ENCODE measurements at places on chromosomes 6 and 20.

DNA sequence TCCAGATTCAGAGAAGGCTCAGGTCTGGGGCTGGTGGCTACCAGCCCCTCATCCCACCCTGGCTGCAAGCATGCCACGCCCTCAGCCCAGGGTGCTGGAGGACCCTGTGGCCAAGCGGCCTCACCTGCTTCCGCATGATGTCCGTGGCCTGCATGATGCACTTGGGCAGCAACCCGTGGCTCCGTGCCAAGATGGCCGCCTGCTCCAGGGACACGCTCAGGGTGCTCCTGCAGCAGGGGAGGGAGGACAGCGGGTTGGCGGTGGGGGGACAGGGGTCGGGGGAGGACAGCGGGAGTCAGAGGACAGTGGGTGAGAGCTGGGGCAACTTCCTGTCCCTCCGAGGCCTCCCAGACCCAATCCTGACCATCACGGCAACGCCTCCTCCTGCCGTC is 200.1 kb downstream of the PREX1 start:
- DNase-seq, result no peak

GRCh38 chr6:2222275-2222842 is 23.0 kb downstream of the GMDS start:
- DNase-seq, result no peak

GRCh38 chr6:170124150-170124549 is 166.7 kb downstream of the DLL1 start:
- no peak for DNase-seq

DNA sequence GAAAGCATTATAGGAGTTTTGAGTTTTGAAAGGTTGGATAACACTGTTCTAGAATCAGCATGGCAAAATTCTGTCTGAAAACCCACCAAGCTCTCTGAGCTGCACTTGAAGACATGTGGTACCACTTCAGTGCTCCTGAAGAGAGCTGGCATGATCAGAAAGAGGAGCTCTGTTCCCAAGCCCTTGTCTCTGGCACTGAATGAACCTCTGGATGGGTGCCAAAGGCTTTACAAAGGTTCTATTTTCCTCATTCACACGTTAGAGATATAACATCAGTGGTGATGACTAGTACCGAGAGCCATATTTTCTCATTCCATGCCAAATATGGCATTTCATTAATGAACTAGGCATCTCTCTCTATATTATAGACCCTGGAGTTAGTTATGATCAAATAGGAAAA is 301.8 kb upstream of the ID4 start:
- no peak for DNase-seq

DNA sequence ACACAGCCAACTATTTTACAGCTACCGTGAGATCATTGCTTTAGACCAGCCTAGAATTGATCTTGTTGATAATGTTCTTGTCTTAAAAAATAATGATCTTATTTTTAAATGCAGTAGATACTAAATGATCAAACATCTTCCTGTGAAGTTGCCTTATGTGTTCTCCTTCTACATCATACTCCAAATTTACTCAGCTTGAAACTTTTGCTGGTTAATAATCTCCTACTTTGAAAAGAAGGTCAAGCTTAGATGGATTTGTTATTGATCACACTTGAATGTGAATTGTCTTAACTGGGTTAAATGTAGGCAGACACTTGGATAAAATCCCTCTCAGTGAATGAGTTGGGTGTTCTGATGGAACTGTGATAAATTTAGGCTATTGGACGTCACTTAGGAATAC is 91.9 kb downstream of the HAO1 start:
- no peak for DNase-seq

GRCh38 chr6:34190504-34191122 is 44.7 kb upstream of the GRM4 start:
- no peak for DNase-seq

DNA sequence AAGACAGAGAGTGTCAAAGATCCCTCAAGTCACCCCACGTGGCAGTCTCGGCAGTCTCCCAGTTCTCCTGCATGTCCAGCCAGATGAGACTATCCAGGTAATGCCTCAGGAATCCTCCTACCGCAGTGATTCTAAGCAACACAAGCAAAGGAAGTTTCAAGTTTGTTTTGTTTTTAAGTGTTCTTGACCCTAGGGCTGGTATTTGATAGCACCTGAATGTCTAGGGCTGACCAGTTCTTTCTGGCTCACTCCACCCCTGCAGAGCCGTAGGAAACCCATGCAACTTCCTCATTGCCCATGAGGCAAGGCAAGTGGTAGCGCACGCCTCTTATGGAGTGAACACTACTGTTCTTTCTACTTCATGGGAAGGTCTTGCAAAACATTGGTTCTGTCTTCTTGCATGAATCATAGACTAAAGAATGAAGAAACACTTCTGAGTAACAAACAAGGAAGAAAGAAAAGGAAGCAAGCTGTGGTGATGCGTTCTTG is 24.8 kb upstream of the FOXQ1 start:
- DNase-seq, result no peak

- DNase-seq, result no peak
Observed at GRCh38 chr20:37943501-37944455, 40.9 kb downstream of the VSTM2L start.

GRCh38 chr20:40536808-40537207 is 152.2 kb downstream of the MAFB start:
- DNase-seq, result no peak

DNA sequence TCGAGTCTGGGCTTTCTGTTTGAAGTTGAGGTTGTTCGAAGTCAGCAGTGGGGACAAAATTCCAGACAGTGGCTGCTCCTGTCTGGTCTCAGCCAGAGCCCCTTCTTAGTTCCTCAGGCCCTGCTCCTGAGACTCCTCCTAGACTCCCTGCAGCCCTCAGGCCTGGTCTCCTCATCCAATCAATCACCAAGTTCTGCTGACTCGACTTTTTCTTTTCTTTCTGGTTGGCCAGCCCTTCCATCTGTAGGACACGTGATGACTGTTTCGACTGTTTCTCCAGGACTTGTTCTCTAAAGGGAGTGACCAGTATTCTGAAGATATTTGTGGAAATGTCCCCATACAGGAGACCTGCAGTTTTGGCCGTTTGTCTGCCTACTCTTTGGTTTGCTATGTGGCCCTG is 19.5 kb downstream of the PPP1R3G start:
- DNase-seq, result no peak

DNA sequence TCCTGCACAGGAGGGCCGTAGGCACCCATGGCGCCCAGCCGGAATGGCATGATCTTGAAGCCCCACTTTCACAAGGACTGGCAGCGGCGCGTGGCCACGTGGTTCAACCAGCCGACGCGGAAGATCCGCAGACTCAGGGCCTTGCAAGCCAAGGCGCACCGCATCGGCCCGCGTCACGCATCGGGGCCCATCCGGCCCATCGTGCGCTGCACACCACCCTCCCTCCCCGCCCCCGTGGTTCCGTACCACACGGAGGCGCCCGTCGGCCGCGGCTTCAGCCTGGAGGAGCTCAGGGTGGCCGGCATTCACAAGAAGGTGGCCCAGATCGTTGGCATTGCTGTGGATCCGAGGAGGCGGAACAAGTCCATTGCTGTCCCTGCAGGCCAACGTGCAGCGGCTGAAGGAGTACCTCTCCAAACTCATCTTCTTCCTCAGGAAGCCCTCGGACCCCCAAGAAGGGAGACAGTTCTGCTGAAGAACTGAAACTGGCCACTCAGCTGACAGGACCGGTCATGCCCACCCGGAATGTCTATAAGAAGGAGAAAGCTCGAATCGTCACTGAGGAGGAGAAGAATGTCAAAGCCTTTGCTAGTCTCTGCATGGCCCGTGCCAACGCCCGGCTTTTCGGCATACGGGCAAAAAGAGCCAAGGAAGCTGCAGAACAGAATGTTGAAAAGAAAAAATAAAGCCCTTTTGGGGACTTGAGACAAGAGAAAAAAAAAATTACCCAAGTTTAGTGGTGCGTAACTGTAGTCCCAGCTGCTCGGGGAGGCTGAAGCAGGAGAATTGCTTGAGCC is 9.9 kb upstream of the NCOA5 start:
- peak; percentile 32 for DNase-seq

DNA sequence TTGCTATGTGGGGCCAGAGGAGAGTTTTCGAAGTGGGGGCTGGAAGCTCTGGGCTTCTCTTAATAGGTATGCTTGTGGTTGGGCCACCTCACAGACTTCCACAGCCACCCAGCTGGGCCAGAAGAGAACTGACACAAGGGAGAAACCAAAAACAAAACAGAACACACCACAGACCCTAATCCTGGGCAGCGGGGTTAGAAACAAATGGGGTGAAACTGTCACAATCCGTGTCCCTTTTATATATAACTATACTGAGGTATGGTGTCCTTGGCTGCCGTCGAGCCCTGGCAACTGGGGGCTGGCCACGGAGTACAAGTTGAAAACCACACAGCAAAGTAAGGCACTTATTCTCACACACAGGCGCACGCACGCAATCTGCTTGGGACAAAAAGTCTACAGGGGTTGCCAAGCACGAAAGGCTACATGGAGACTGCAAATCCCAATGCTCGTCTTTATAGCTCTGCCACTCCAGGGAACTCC is 78.3 kb downstream of the TRAM2 start:
- DNase-seq, result no peak

GRCh38 chr6:118665011-118665410 is 13.6 kb upstream of the CEP85L start:
- DNase-seq, result no peak

DNA sequence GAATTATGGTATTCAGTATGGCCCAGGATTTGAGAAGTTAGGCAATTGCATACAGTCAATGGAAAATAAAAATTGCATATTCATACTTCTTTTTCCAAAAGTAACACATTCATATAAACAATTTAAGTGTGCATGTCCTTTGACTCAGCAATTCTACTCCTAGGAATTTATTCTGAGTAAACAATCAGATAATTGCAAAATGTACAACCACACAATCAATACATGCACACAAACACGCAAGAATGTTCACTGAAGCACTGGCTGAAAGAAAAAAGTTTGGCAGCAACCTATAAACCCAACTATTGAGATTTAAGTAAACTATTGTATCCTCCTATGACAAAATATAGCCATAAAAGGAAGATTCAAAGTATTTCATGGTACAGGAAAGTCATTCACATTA is 1.6 kb downstream of the CYP39A1 start:
- DNase-seq, result no peak

DNA sequence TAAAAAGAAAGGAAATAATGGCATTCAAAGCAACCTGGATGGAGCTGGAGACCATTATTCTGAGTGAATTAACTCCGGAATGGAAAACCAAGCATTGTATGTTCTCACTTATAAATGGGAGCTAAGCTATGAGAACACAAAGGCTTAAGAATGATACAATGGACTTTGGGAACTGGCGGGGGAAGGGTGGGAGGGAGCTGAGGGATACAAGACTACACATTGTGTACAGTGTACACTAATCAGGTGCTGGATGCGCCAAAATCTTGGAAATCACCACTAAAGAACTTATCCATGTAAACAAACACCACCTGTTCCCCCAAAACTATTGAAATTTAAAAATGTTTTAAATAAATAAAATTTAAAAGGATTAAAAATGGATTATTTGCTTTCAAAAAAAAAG is 4.1 kb upstream of the HLA-E start:
- DNase-seq, result no peak

DNA sequence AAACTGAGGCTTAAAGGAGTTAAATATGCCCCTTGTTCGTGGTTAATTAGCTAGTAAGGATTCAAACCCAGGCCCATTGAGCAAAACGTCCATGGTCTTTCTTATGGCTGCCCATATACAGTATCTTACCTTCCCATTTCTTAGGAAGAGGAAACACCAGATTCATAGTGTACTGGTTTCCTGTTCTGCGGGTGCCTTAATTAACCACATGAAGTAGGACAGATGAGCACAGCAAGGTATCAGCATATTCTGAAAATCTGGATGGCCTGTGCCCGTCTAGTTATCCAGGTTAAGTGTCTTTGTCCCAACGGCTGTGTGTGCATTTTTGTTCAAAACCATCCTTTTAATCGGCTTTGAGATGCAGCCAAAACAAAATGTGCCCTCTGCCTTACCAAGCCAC is 93.4 kb upstream of the TRAF3IP2 start:
- DNase-seq, result no peak

GRCh38 chr6:74409447-74409846 is 713.4 kb downstream of the CD109 start:
- no peak for DNase-seq

DNA sequence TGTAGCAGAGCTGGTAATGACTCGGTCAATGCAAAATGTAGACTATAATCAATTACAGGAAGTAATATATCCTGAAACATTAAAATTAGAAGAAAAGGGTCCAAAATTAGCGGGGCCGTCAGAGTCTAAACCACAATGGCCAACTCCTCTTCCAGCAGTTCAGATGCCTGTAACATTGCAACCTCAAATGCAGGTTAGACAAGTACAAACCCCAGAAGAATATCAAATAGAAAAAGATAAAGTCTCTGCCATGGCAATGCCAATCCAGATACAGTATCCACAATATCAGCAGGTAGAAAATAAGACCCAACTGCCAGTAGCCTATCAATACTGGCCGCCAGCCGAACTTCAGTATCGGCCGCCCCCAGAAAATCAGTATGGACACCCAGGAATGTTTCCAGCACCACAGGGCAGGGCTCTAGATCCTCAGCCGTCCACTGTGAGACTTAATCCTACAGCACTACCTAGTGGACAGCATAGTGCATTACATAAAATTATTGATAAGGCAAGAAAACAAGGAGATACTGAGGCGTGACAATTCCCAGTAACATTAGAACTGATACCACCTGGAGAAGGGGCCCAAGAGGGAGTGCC is 158.4 kb downstream of the GPX5 start:
- DNase-seq, result peak; percentile 38

DNA sequence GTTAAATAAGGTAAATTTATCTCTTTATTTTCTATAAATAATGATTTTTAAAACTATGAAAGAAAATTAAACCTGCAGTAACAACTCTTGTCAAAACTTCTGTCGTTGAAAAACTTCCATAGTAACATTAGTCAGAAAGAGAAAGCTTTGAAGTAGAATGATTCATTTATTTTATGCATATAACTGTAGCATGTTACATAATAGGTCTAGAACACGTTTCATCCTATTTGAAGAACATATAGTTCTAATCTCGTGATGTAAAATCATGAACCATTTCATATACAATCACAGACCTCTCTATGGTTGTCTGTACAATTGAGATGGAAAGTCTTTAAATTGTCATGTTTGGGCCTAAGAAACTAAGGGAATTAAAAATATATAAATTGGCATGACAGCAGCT is 61.3 kb upstream of the MYLIP start:
- DNase-seq, result no peak

DNA sequence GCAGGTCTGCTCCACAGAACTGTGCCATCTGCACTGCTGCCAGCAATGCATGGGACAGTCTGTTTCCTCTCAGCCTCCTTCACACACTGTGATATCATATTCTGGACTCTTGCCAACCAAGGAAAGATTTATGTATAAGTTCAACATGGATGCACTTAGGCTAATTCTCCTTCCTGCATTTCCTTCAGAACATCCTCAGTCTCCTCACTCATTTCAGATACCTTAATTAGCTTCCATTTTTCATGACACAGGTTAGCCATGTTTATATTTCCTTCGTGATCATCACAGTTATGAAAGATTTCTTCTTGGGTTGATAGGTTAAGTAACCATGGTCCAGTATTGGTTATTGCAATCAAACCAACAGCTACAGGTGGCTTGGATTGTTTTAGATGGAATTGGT is 46.4 kb upstream of the DDR1 start:
- no peak for DNase-seq

Data from nephron progenitor cell (in vitro differentiated cells).